ENCODE measurements at places on chromosomes 12 and 14.

GRCh38 chr14:38867561-38868150, 235.4 kb downstream of the SEC23A start:
- DNase-seq = peak; percentile 62

GRCh38 chr14:24329736-24330135, 5.1 kb downstream of the ADCY4 start:
- no peak for DNase-seq

DNA sequence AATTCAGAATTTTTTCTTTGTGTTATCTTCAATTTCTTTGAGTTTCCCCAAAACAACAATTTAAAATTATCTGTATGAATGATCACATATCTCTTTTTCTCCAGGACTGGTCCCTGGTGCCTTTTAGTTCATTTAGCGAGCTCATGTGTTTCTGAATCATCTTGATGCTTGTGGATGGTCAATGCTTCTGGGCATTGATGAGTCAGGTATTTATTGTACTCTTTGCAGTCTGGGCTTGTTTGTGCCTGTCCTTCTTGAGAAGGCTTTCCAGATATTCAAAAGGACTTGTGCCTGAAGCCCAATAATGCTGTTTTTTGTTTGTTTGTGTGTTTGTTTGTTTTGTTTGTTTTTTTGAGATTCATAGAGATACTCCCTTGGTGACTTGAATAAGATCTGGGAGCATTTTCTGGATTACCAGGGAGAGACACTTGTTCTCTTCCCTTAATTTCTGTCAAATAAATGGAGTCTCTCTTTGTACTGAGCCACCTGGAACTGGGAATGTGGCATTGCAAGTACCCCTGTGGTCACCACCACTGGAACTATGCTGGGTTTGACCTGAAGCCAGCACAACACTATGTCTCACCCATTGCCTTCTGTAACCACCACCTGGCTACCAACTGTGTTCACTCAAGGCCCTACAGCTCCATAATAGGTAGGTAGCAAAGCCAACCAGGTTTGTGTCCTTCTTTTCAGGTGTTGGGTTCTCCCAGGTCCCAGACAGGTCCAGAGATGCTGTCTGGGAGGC, 56.3 kb downstream of the SLC6A15 start:
- no peak for DNase-seq

GRCh38 chr14:105088812-105089745, 23.8 kb upstream of the GPR132 start:
- no peak for DNase-seq

DNA sequence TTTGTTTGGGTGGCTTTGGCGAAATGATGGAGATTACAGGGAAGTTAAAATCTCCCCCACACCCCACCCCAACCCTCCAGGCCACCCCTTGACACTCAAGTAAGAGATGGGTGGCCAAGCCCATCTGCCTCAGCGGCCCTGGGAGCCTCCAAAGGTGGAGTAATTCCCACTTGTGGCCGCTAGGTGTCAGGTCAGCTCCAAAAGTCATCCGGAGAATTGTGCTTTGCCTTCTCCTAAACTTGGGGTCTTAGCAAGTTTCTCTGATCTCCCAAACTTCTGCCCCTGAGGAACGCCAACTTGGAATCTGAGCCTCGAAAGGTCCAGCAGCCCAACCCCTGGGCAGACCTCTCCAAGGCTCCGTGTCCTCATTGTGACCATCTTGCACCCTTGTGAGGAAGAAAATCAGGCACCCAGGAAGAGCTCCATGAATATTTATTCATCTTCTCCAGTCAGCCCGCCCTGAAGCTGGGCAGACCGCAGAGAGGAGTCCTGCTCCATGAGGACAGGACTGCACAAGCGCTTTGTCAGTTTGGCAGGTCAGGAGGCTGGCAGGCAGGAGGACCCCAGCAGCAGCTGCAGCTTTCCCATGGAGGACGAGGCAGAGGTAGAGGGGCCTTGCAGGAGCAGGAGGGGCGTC, 46.7 kb downstream of the LRRC74A start:
- no peak for DNase-seq

All from NCI-H1417 treated with DMSO at 0.1 percent for 48 hours (cell line).